ENCODE measurements at places on chromosomes 2 and 18. TPM values are rescaled to one million over a fixed set of nuclear protein-coding genes. Genes with fewer than 3 reads are reported as not detected.

DNA sequence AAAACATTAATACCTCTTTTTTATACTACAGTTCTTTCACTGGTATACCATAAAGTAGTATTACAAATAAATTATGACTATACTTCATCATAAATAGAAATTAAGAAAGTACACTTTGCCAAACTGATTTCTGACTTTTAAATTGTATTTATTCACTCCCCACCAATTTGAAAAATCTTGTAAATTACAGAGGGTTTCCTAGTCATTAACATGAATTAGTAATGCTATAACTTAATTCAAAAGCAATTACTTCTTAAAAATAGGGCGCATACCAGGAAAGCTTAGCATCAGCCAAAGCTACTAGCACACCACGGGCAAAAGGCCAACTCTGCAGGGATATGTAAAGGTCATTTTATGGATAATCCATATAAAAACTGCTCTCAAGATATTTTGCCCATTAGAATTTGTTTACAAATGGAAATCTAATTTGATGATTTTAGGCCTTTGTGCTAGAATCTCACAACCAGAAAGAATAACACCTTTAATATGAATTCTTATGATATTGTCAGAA, 142.3 kb downstream of the PIGN start:
- DNase-seq: no peak

DNA sequence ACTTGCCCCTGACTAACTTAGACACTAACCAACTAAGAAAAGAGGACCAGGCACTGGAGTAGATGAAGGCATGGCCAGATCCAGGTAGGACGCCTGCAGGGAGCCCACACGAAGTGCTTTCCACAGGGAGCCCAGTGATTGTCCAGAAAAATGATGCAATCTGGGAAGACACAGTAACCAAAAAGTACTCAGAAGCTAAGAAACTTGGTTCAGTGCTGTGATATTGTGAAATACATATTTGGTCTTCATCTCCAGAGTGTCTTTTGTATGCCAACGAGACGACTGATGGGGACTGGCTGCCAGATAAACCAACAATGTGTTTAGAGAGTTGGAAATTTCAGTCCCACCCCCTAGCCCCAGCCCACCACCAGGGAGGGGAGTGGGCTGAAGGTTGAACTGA, 135.0 kb downstream of the SP3 start:
- no peak for DNase-seq

DNA sequence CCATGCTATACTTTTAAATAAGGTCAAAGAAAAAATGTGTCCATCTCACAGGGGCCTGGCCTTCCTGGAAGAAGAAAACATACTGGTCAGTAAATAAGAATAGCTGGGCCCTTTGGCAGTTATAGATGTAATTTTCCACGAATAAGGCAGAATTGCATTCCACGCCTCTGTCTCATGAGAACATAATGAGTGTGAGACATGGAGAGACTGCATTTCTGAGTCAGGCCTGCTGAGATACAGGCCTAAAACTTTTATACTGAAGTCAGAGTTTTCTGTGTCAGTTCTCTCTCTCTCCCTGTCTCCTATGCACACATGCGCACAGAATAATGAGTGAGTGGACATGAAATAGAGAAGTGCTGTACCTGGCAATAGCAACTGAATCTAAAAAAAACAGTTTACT, 20.4 kb upstream of the IL1R1 start:
- no peak for DNase-seq

DNA sequence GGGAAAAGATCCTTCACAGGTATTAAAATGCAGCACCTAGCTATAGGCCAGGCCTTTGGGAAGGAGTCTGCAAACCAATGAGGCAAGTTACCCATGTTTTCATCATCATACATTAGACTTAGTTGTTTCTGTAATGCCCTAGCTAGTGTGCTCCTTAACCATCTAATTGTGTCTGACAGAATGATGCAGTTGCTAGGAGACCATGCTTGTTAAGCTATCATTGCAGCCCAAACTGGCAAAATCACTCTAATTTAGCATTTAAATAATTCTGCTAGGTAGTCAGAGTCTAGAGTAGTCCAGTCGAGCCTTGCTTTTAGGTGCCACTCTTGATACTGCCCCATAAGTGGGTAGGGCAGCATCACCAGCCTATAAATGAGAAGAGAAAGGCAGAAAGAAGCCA, 34.9 kb downstream of the GAD1 start:
- no peak for DNase-seq

DNA sequence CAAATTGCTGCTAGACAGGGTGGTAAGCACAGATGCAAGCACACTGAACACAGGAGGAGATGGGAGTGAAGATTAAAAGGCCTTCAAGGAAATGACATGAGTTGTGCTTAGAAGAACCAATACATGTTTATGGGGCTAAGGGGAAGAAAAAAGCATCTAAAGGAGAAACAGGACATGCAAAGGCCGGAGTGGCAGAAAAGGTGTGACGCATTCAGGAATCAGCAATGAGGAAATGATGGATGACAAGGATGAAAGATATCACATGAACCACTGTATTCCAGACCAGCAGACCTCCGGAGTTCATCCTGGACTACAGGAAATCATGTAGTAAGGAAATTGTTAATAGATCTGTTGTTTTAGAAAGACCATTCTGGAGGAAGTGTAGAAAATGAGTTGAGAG, 42.8 kb downstream of the PPP4R1 start:
- DNase-seq: no peak

GRCh38 chr18:40949114-40949950, 1005.7 kb upstream of the PIK3C3 start:
- no peak for DNase-seq

GRCh38 chr18:38481576-38481975, 916.0 kb upstream of the CELF4 start:
- no peak for DNase-seq

The NFATC1 gene
- total RNA-seq: 18.5 TPM

The ASB1 gene
- total RNA-seq: 57.5 TPM

The SOCS6 gene
- total RNA-seq: 21.8 TPM

The TYW5 gene
- total RNA-seq: 2.7 TPM

All from Right ventricle myocardium inferior (tissue), 1 donor.